ENCODE measurements at places on chromosomes 2 and 18. TPM values are rescaled to one million over a fixed set of nuclear protein-coding genes. Genes with fewer than 3 reads are reported as not detected.

- no peak for DNase-seq
- no peak overlapping the region for H3K4me3 ChIP-seq
- peaks cover 7% of the 10 kb centered on the region for H3K4me1 ChIP-seq
Observed at GRCh38 chr2:145685383-145686050, 1165.6 kb upstream of the ZEB2 start.

- DNase-seq, result no peak
- no peak overlapping the region for H3K27ac ChIP-seq
- H3K4me1 ChIP-seq, result no peaks in the 10 kb centered on the region
- H3K36me3 ChIP-seq, result no peaks in the 10 kb centered on the region
- no peak overlapping the region for H3K4me3 ChIP-seq
Observed at GRCh38 chr2:189175869-189176433, 3.6 kb downstream of the COL5A2 start.

Gene RUFY4
- polyA plus RNA-seq, result not detected

DNA sequence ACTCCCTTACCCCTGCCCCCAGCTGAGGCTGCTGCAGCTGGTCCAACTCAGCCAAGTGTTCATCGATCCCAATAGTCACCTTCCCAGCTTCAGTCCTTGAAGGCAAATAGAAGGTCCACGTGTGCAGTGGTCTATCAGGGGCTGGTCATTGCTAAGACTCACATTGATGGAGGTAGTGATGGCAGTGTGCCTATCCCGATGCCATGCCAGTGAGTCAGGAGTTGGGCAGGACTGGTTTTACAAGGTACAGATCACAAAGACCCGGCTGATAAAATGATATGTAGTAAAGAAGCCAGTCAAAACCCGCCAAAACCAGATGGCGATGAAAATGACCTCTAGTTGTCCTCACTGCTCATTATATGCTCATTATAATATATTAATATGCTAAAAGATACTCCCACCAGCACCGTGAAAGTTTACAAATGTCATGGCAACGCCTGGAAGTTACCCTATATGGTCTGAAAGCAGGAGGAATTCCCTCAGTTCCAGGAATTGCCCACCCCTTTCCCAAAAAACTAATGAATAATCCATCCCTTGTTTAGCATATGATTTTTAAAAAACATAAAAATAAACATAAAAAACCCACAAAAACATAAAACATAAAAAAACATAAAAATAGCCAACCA is 2.9 kb upstream of the C2orf80 start:
- H3K27me3 ChIP-seq, result no peaks in the 10 kb centered on the region
- no peak overlapping the region for H3K4me3 ChIP-seq
- no peaks in the 10 kb centered on the region for H3K4me1 ChIP-seq
- no peaks in the 10 kb centered on the region for H3K36me3 ChIP-seq
- DNase-seq, result no peak
- H3K27ac ChIP-seq, result no peak overlapping the region

Gene WBP1
- 184 TPM for polyA plus RNA-seq

Gene SLC38A11
- polyA plus RNA-seq, result not detected

Gene KCNG2
- not detected for polyA plus RNA-seq

DNA sequence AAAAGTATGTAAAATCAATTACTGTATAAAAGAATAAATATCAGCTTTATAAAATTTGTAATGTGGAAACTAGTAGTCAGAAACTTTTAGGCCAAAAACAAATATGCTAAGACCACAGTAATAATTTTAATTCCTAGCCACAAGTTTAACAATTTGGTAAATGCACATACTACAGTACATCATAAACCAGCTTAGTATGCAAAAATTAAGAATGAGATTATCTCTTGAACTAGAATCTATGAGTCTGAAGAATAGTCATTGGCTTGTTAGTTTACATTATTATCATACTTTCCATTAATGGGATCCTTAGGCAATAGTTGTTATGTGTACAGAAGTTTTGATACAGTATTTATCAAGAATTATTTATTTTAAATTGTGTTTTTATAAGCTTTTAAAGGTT is 491.9 kb upstream of the FSIP2 start:
- no peak overlapping the region for H3K27ac ChIP-seq
- DNase-seq, result no peak
- H3K27me3 ChIP-seq, result no peaks in the 10 kb centered on the region
- H3K36me3 ChIP-seq, result no peaks in the 10 kb centered on the region

Gene GKN2
- not detected for polyA plus RNA-seq

DNA sequence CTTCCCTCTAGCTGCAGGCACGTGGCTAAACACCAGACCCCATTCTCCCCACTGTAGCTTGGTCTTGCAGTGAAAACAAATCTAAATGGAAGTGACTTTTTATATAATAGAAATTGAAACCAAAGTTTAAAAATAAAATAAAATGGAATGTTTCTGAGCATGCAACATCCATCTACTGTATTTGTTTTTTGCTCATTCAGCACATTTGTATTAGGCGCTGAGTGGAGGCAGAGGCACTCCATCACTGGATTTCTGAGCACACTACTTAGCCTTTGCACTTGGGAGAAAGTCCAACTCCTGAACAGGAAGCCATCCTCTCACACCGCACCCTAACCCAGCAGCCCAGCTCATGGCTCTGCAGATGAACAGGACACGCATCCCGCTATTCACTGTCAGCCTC is 37.8 kb upstream of the POU3F3 start:
- no peaks in the 10 kb centered on the region for H3K27me3 ChIP-seq
- no peaks in the 10 kb centered on the region for H3K36me3 ChIP-seq
- no peak overlapping the region for H3K4me3 ChIP-seq
- no peak overlapping the region for H3K27ac ChIP-seq
- no peak for DNase-seq

DNA sequence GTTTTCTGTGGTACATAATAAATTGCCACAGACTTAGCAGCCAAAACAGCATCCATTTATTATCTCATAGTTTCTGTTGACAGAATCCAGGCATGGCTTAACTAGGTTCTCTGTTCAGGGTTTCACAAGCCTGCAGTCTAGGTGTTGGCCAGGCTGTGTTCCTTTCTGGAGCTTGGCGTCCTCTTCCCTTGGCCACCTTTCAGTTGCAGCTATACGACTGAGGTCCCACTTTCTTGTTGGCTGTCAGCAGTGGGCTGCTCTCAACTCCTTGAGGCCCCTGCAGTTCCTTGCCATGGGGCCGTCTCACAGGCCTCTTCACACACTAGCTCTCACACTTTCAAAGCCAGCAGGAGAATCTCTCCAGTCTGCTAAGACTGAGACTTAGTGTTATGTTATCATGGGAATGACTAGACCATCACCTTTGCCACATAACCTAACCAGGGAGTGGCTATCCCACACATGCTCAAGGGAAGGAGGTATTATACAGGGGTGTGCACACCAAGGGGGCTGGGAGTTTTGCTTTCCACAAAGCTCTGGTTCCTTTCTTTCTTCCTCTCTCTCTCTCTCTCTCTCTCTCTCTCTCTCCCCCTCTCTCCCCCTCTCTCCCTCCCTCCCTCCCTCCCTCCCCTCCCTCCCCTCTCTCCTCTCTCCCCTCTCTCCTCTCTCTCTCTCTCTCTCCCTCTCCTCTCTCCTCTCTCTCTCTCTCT is 15.8 kb downstream of the RIOK3 start:
- no peak overlapping the region for H3K27ac ChIP-seq
- DNase-seq, result no peak
- H3K27me3 ChIP-seq, result no peaks in the 10 kb centered on the region
- H3K4me1 ChIP-seq, result no peaks in the 10 kb centered on the region

DNA sequence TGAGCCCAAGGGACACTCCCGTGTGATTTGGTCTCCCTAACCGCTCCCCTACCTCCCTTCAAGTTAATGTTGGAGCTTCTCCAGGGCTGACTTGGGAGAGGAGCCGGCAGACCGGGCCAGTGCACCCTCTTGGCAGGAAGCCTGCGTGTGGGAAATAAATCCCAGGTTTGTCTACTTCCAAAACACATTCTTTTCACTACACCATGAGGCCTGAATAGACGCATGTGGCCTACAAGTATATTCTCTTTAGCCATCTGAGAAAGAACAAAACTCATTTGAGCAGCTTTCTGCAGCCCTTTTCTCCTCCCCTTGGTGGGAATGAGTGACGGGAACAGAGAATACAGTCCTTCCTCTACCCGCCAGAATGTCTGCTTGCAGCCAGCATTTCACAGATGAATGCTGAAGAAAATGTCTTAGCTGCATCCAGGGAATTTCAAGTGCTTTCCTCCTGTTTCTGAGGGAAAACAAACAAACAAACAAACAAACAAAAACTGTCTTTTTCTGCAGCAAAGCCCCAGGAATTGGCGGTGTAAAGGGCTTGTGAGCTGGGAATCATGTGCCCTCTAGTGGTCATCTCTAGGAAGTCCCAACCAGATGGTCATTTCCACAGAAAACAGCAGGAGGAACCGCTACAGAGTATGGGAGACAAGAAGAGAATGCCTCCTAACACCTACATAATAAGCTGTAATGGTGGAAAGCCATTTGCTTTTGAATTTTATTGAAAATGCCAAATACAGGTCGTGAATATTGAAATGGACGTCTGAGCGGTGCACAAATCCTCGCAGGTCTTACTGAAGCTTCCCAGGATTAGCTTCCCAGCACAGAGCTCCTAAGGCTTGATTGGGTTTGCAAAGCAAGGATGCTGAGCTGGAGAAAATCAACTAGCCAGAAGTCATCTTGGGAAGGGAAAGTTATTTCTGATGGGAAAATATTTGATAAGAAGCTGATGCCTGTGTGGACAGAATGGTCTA is 41.2 kb upstream of the DAPL1 start:
- no peak overlapping the region for H3K27ac ChIP-seq
- peaks cover 5% of the 10 kb centered on the region for H3K27me3 ChIP-seq
- H3K36me3 ChIP-seq, result no peaks in the 10 kb centered on the region
- DNase-seq, result peak; percentile 71
- H3K4me3 ChIP-seq, result peak overlapping the region; percentile 27
- H3K4me1 ChIP-seq, result no peaks in the 10 kb centered on the region
